ENCODE measurements at places on chromosomes 5 and 9.

DNA sequence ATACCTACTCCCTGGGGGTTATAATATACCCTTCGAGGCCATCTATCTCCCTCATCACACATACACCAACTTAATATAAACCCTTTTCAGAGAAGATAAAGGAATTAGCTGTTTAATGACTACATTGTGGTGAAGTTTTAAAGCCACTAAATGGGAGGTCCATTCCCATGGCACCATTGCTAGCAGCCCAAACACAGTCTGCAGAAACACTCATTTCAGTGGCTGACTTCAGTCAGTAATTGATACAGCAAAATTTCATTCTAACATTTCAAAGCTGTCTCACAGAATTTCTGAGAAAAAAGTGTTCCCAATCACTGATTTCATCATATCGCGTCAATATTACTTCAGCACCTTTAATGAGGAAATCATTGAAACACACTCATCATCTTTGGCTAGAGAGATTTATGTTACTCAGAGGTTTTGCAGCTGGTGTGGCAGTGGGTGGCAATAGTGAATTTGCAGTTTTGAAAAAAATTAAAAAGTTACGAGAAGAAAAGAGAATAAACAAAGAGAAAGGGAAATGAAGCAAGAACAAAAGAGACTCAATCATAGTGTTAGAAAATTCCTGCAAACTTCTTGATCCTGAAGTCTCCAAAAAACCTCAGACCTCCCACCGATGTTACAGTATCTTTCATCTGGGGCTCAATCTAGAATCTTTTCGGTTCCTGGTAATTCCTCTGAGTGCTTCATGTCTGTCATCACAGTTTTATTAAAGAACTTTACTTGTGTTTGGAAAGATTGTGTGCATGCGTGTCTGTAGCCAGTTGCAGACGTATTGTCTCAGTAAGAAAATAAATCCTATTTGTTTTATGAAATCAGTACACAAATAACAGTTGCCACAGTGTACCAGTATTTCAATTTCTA, 105.0 kb downstream of the ERCC6L2 start:
- no peak for DNase-seq

GRCh38 chr9:113568571-113569321, 105.2 kb downstream of the RGS3 start:
- DNase-seq = no peak

- no peak for DNase-seq
Observed at GRCh38 chr5:43711496-43711895, 108.5 kb downstream of the NNT start.

DNA sequence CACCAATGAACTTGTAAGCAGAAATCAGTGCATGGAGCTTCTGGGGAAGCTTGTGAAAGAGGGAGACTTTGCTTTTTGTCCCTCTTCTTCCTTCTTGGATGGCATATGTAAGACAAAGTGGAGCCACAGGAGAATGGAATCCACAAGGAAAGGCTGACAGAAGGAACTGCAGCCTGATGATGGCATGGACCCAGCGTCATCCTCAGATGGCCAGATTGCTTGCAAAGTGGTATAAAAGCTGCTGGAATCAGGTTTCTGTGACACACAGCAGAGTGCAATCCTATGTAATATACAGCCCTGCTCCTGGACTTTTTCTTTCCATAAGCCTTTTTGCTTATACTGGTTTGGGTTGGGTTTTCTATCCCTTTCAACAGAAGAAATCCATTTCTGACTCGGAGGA, 31.4 kb upstream of the SPARC start:
- DNase-seq = no peak

GRCh38 chr5:12526113-12526512, 621.9 kb upstream of the CTNND2 start:
- DNase-seq = no peak

GRCh38 chr9:73845539-73845938, 651.6 kb upstream of the RORB start:
- DNase-seq = no peak

- DNase-seq = no peak
Observed at GRCh38 chr5:131305906-131306305, 42.1 kb downstream of the CDC42SE2 start.

- DNase-seq = no peak
Observed at GRCh38 chr5:151067632-151068432, 13.0 kb downstream of the TNIP1 start.

DNA sequence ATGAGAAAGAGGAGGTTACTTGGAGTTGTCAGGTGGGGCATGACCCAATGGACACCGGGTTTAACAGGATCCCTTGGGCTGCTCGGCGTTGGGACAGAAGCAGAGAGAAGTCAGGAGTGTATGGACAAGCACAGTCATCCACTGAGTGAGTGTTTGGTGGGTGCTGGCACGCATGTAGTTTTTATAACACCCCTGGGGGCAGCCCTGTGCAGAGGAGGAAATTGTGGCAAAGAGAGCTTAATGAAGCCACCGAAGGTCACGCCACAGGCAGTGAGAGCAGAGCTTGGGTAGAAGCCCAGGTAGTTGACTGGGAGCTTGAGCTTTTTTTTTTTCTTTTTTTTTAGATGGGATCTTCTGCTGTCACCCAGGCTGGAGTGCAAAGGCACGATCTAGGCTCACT, 43.2 kb upstream of the IER5L start:
- DNase-seq = no peak

DNA sequence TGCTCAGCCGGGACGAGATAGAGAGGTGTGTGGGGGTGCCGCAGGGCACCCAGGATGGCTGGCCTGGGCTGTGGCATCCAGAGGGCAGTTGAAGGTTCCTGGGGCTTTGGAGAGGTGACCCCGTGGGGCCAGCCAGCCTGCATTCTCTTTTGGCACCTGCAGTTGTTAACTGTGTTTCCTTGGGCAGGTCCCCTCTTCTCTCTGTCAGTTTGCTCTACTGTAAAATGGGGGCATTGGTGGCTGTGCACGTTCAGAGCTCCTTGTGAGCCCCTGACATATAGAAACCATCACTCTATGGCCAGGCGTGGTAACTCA, 8.5 kb downstream of the ZDHHC12 start:
- no peak for DNase-seq

DNA sequence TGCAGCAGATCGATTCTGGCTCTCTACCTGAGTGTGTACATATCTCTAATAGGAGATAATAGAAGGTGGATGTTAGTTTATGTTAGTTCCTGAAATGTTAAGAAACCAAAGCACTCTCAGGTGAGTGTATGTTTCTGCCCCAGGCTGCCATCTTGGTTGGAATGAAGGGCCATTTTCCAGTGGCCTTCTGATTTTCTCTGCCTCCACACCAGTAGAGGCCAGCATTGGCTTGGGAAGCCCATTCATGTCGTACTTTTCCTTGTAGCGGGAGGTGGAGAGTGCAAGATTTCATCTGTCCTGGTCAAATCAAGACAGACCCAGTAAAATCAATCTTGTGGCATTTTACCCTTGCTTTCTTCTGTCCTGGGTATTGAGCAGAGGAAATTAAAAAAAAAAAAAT, 91.0 kb downstream of the GAS1 start:
- DNase-seq = no peak

- DNase-seq = no peak
Observed at GRCh38 chr5:140877262-140877581, 2.1 kb downstream of the PCDHA12 start.

- DNase-seq = no peak
Observed at GRCh38 chr5:72543365-72543764, 36.2 kb upstream of the ZNF366 start.

- DNase-seq = no peak
Observed at GRCh38 chr9:90433398-90433941, 209.2 kb downstream of the DIRAS2 start.

DNA sequence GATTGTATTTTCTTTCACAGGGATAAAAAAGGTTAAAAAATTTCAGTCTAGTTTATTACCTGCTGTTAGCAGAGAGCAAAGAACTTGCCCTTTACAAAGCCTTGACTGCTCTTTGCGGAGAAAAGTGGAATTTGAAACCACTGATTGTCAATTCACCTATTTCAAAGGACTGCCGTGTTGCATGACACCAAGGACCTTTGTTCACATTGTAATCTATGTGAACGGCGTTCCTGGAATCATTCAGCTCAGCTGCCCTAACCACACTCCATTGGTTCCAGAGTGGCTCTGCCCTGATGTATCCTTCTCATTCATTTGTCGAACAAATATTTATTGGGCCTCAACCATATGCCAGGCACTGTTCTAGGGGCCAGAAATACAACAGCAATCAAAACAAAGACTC, 377.5 kb upstream of the RFX3 start:
- DNase-seq = no peak

DNA sequence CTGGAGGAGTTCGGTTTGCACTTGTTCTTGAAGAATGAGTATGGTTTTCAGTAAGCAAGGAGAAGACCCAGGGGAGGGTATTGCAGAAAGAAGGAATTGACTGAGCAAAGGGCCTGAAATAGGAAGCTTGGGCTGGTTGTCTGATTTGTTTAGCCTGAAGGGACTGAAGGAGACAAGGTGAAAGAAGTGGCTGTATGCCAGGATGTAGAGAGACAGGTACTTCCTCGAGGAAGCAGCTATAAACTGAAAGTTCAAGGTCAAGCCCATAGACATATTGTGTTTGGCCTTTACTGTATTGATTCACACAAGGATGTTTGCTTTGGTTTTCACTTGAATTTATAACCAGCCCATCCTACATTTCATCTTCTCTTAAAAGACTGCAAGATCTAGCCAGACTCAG, 183.1 kb downstream of the PALM2AKAP2 start:
- no peak for DNase-seq

- DNase-seq = no peak
Observed at GRCh38 chr5:153626836-153627235, 136.4 kb downstream of the GRIA1 start.

DNA sequence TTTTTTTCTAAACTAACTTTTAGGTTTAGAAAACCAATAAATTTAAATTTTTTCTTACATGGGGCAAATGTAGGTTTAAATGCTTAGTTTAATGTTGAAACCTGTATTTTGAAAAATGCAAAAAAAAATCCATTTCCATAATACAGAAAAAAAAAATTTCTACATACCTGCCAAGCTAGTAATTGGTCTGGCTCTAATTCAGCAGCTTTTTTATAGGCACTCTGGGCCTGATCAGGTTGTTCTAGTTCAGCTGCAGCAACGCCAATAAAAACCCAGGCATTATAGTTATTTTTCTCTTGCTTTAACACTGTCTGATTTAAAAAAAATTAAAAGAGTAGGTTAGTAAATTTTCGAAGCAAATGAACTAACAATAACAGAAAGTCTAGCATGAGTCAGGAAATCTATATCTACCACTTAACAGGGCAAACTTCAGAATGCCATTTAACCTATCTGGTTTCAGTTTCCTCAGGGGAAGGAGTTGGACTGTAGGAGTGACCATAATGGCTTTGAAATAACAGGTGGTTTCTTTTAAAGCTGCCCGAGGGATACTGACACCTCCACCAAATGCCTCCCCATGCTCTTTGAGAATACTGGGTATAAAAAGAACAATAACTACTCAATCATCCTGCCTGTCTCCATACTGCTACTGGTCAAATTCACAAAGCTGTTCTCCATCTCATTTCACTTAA, 11.6 kb downstream of the SKIC3 start:
- no peak for DNase-seq

- no peak for DNase-seq
Observed at GRCh38 chr5:139635606-139636206, 12.4 kb upstream of the CXXC5 start.

DNA sequence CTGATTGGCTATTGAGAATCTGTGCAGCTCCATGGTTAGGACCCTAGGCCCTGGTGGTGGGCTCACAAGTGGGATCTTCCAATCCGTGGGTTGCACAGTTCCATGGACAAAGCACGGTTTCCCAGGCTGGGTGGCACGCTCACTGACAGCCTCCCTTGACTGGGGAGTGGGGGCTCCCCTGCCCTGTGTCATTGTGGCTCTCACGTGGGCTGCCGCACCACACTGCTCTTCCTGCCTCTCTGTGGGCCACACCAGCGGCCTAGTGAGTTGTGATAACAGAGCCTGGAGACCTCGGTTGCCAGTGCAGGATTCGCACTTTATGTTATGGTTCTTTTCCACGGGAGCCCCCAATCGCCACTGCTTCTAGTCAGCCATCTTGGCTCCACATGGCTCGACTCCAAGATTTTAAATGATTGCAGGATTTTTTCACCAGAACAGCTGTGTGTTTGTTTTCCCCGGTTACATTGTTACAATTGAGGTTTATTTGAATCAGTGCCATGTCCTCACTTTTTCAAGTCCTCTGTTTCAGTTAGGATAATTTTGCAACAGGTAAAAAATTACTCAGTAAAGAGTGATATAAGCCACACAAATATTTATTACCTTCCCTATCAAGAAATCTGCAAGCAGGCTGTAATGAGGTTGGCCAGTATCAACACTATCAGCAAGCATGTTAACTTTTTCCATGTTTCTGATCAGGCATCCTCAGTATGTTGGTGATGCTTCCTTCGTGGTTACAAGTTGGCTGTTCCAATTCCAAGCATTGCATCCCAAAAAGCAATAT, 253.8 kb downstream of the ZNF608 start:
- no peak for DNase-seq

DNA sequence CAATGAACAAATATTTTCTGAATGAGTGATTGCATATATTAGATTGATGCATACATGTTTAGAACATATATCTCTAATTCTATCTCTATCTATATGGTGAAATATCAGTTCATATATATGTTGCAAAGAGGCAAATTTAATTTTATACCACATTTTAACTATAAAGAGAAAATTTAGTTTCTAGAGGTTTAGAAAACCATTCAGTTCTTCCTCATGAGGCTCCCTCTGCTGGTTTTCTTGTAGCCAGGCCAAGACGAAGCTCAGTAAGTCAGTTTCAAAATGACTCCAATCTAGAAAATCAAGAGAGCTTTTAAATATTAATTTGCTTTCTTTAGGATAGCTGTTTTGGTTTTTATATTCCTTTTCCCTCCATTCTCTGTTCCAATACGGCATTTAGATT, 312.1 kb downstream of the TMEM232 start:
- no peak for DNase-seq

GRCh38 chr5:135133698-135134515, 99.9 kb upstream of the PITX1 start:
- no peak for DNase-seq

GRCh38 chr5:34020726-34021125, 12.9 kb upstream of the AMACR start:
- no peak for DNase-seq

DNA sequence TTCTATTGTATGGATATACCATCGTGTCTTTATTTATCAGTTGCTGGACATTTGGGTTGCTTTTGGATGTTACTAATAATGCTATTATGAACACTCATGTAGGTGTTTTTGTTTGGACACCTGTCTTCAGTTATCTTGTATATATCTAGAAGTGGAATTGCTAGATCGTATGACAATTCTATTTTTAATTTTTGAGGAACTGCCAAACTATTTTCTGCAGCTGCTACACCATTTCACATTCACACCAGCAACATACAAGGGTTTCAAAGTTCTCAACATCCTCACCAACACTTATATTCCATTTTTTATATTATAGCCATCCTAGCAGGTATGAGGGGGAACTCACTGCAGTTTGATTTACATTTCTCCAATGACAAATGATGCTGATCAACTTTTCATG, 324.6 kb downstream of the CAAP1 start:
- no peak for DNase-seq

GRCh38 chr5:10138395-10139057, 111.2 kb downstream of the ATPSCKMT start:
- no peak for DNase-seq
